ENCODE measurements at places on chromosomes 7 and 10.

GRCh38 chr7:148142660-148143248, 447.8 kb upstream of the C7orf33 start:
- DNase-seq = no peak

- no peak for DNase-seq
These were observed 37.6 kb downstream of the KCNH2 start for GRCh38 chr7:150940431-150941102.

DNA sequence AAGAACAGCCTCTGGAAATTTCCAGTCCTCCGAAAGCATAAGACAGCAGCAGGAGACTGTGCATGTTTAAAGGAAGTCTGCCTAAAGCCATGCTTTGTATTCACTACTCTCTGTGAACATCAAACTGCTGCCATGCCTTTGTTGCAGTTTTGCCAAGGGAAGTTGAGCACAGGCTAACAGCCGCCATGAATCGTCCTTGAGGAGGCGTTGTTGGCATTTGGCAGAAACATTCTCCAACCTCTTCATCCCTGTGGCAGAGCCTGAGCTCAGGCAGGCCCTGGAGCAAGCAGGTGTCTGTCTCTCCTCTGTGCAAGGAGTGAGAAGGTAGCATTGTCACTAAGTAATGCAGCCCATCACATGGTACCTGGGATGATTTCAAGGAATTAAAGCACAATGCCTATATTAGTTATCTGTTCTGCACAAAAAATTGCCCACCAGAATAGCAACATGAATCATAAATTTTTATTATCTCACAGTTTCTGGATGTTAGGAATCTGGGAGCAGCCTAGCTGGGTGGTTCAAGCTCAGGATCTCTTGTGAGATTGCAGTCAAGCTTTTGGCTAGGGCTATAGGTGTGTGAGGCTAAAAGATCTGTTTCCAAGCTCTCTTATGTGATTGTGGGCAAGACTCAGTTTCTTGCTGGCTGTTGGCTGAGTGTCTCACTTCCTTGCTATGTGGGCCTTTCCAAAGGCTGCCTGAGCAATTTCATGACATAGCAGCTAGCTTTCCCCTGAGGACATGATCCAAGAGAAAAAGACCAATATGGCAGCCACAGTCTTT, 46.5 kb upstream of the KIAA1217 start:
- no peak for DNase-seq

DNA sequence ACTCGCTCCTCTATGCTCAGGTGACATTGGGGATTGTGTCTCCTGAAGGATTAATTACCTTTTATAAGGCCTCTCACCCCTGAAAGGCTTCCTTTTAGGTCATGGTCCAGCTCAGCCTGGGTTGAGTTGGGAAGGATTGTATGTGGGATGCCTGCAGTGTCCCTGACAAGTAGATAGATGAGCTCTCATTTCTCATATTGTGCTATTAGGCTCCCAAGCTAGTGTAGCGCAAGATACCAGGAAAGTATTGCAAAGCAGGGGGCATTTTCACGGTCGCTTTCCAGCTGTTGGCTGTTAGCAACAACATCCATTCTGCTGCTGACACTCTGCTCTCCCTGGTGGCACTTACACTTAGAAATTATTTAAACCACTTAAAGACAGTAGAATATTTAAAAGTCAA, 31.9 kb downstream of the NXPH1 start:
- DNase-seq = no peak

DNA sequence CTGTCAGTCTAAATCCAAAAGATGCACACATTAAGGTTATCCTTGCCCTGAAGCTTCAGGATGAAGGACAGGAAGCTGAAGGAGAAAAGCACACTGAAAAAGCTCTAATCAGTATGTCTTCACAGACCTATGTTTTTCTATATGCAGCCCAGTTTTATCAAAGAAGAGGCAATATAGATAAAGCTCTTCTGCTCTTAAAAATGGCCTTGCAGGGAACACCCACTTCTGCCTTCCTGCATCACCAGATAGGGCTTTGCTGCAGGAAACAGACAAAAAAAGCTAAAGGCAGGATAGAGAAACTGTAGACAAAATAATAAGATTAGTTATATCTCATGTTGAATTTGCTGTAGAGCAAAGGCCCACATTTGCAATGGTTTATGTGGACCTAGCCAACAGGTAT, 14.9 kb upstream of the IFIT1B start:
- no peak for DNase-seq

DNA sequence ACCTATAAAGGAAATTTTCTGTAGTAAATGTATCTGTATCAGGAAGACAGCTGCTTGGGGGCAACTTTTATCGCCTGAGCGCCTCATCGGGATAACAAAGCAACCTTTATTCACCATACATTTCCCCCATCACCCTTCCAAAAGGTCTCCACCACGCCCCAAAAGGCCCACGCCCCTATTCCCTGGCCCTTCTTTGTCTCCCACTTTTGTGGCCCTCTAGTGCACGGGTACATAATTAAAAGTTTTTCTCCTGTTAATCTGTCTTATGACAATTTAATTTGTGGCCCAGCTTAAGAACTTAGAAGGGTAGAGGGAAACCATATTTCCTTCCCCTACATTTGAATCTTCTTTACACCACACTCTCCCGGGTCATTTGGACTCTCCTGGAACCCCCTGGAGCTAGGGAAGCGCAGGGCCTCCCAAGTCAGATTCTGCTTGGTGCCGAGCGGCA, 625 bp downstream of the RP9 start:
- no peak for DNase-seq

DNA sequence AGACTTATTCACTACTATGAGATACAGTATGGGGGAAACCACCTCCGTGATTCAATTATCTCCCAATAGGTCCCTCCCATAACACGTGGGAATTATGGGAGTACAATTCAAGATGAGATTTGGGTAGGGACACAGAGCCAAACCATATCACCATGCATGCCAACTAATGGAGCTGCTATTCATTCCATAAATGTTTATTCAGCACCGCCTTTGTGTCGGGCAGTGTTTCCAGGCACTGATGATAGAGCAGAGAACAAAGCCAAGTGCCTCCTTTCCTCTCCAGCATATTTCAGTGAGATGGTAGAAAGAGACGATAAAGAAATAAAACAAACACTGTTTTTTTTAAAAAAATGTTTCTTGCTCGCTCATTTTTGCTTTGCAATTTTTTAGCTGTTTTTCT, 295.9 kb upstream of the FOXK1 start:
- no peak for DNase-seq

DNA sequence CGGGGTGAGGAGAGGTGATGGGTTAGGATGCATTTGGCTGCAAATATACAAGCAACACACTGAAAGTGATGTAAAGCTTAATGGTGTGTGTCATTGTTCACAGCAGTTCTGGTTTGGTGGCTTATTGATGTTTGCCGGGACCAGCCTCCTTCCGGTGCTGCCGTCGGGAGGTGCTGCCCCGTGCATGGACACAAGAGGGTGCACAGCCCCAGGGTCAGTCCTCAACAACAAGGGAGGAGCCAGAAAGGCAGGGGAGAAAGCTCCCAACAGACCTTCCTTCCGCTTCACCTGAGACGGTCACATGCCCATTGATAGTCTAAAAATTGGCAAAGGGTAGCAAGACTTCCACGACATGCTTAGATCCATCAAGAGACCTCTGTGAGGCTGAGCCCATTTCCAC, 9.5 kb downstream of the RNF32 start:
- DNase-seq = no peak

DNA sequence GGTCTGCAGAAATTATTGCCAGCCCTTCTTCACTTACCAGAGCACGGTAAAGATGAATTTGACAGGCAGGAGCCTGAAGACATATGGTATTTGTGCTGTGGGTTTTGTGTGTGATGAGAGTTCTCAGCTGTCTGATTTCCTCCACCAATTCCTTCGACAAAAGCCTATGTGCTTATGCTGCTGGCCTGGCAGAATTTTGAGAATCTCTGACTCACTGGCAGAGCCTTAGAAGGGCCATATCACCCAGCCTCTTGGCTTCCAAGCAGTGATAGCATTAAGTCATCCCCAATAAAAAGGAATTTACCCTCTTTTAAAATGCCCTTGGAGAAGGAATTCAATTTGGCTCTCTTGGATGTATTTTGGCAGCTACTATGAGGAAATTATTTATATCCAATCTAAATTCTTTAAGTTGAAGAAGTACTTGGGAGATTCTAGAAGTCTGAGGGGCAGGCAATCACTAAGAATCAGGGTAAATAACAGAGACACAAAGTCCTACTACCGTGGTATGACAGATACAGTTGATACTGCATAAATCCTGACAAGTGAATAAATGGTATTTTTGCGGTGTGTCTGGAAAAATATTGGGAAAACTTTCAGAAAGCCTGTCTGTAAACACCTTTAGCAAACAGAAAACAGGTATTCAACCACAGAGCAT, 68.6 kb upstream of the EFCAB10 start:
- no peak for DNase-seq

- no peak for DNase-seq
These were observed 445.7 kb upstream of the C7orf33 start for GRCh38 chr7:148144827-148145226.

GRCh38 chr10:117868151-117868550, 178.6 kb downstream of the RAB11FIP2 start:
- DNase-seq = no peak

DNA sequence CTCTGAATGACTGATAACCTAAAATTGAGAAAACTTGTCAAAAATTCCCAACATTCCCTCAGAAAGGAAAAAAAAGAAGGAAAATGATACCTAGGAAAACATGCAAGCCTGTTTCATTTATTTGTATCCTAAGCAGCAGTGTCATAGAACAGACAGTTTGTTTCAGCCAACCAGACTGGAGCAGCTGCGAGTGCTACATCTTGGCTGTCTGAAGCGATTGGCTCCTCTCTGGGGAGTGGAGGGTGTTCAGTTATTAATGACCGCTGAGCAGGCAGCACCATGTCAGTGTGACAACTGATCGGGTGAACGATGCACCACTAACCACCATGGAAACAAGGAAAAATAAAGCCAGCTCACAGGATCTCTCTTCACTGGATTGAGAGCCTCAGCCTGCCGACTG, at the start of gene LRRN3:
Gene LRRN3, plus strand, starts transcription at position 282 of the 400 bp plus-strand sequence. CDS start 31,646 bp downstream, outside the sequence.
- no peak for DNase-seq

DNA sequence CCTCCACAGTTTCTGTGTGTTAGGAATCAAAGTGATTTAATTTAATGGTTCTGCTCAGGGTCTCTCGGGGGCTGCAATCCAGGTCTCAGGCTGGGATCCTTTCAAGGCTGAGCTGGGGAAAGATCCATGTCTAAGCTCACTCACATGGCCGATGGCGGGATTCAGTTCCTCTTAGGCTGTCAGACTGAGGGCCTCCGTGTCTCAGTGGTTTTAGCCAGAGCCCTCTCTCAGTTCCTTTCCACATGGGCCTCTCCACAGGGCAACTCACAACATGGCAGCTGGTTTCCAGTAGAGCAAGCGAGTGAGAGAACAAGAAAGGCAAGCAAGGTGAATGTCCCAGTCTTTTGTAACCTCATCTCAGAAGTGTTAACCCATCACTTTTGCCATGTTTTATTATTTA, 26.9 kb downstream of the CAV1 start:
- no peak for DNase-seq
